ENCODE measurements at places on chromosomes 16 and 17. TPM values are rescaled to one million over a fixed set of nuclear protein-coding genes. Genes with fewer than 3 reads are reported as not detected.
A peak's percentile ranks its signal among the peaks of the same experiment; 100 is the strongest.

Gene G6PC1
- total RNA-seq, result not detected

DNA sequence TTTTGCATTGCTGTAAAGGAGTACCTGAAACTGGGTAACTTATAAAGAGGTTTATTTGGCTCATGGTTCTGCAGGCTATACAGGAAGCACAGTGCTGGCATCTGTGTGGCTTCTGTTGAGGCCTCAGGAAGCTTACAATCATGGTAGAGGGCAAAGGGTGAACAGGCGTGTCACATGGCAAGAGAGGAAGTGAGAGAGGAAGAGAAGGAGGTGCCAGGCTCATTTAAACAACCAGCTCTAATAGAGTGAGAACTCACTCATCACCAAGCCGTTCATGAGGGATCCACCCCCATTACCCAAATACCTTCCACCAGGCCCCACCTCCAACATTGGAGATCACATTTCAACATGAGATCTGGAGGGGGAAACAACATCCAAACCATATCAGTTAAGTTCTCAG lies 16.4 kb upstream of the CLEC19A start:
- DNase-seq, result no peak

DNA sequence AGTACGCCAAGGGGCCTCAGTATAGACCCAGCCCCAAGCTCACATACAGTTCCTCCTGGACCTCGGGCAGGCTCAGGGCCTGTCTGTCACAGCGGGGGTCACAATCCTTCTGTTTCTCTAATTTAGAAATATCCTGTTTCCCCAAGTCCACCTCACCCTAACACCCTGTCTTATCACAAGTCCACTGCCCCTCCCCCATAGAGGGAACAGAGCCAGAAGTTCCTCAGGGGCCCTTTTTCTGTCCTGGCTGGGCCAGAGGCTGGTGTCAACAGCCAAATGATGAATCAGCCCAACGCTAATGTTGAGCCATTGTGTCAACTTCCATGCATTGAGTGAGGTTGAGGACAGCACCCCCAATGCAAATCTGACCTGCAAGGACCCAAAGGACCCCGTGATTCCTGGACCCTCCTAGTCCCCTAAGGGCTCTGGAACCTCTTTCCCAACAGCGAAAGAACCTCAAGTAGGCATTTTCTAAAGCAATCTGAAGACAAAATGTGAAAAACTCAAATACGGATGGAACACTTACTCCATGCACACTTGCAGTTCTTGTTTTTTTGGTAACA lies 58.6 kb downstream of the PECAM1 start:
- DNase-seq, result no peak

- DNase-seq, result peak; percentile 80
Measured at GRCh38 chr17:1617620-1618174, 10.9 kb downstream of the SLC43A2 start.

DNA sequence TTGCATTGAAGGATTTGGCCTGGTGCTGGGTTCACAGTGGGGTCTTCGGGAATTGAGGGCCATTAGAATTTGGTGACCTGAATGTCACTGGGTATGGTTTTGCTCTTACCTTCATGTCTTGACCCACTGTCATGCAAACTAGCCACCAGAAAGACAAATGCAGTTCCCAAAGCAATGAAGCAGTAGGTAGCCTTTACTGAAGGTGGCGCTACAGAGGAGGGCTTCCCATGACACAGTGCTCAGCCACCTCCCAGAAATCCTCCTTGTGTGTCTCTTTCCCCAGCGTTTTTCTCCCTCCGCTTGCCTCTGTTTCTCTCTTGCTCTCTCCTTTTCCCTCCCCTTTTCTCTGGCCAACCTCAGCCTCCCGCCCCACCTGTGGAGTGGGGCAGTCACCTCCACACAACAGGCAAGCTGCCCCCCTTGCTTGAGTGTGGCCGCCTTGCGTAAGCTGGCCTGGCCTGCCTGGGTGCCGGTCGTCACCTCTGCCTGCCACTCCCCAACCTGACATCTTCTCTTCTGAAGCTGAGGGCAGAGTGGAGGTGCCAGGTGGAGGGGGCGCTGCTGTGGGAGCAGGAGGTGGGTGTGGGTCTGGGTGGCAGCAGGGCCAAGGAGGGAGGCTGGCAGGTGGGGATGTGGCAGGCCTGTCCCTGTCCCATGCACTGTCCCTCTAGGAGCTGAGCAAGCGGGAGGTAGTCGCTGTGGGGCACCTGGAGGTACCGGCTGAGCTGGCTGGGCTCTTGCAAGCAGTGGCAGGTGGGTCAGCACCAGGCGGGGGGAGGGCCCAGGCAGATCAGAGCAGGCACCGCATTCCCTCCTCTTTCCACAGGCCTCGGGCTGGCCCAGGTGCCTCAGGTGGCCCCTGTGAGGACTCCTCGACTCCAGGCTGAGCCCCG lies 34.7 kb downstream of the MYO15A start:
- DNase-seq, result no peak
